Activated CD4-positive, CD25-positive, alpha-beta regulatory T cell (primary cell): ENCODE measurements at places on chromosomes 7 and 10.

DNA sequence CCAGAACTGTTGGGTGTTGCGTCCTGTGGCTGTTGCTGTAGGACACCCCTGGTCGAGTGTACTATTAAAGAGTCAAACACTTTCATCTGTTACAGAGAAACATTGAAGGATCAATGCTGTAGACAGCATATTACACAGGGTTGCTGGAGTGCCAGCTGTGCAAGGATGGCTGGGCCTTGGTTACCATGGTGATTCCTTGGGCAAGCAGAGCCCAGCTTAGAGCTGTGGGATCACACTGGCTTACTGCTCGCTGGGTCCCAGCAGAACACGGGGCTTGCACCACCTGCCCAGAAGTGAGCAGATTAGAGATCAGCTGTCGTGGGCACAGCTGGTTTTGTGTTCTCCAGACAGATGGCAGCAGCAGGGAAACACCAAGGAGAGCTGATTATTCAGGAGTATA is 76.0 kb downstream of the GPR141 start:
- no peak for DNase-seq

- DNase-seq = no peak
Measured at GRCh38 chr10:127535802-127536515, 13.2 kb upstream of the NPS start.

DNA sequence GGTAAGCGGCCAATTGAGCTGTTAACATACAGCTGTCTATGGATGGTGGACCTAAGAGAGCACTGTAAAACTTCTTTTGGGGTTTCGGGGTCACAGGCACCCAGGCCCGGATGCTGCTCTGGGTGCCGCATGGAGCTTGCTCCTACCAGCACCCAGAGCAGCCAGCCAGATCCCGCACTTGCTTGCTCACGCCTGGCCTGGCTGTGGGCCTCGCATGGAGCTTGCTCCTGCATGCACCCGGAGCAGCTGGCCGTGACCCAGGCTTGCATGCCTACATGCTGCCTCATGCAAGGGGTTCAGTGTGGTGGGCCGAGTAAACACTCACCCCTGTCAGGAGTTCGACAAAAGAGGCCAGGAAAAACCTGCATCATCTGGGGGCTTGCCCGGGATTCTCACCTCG is 896.9 kb downstream of the SORCS1 start:
- no peak for DNase-seq

DNA sequence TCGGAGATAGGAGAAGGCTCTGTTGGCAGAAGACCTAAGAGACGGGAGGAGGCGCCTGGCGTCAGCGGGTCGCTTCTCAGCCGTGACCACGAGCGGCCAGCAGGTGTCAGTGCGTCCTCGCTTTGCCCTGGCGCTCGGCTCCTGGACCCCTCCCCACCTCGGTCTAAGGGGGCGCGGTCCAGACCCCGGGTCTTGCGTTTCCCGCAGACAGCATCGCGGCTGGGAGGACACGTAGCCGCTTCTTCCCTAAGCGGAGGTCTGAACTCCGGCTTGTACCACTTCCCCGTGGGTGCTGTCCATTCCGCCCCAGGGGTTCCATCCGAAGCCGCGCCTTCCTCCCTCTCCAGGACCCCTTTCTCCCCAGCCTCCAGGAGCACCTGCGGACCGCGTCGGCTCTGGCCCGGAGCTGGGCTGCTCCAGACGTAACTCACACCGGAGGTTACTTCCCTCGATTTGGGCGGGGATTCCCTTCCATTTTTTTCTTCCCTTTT is 593 bp upstream of the ADRA2A start:
- no peak for DNase-seq

GRCh38 chr10:80141696-80142460 is 9.3 kb downstream of the PLAC9 start:
- no peak for DNase-seq

GRCh38 chr7:36736899-36737211 is 12.6 kb upstream of the AOAH start:
- no peak for DNase-seq

DNA sequence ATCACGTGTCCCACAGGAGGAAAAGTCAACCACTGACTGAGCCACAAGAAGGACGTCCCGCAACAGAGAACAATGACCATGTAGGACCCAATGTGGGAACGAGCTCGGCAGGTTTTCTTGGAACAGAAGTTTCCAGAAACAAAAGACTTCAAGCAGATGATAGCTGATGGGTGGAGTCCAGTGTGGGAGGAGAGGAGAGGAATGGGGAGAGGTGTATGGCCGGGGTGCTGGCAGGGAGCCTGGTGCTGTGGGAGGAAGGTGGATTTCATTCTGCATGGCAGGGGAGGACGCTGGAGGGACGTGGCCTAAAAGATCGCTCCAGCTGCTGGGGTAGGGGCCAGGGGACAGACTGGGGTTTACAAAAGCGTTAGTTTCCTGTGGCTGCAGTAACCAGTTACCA is 48.5 kb upstream of the LMTK2 start:
- no peak for DNase-seq

- DNase-seq = no peak
Measured at GRCh38 chr7:29649028-29649716, 85.5 kb downstream of the PRR15 start.

- DNase-seq = no peak
Measured at GRCh38 chr7:121237601-121238000, 91.2 kb upstream of the WNT16 start.

GRCh38 chr10:99805190-99805589 is 22.8 kb downstream of the ABCC2 start:
- no peak for DNase-seq

DNA sequence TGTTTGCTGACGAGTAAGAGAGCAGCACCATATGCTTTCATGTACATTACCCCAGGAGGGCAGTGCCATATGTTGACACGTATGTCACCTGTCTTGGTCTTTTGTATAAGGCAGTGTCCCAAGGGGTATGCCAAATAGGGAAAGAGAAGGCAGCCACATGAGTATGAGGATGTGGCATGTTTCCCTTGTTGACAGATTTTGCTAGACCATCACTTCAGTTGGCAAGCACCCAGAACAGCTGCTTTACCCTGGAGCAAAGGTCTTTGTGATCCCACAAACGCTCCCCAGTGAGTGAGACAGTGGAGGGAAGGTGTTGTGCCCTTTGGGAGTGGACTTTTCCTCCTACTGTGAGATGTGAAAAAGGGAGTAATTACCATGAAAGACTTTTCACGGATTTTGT is 350.1 kb downstream of the ETV1 start:
- no peak for DNase-seq

GRCh38 chr10:11468126-11468742 is 143.2 kb downstream of the USP6NL start:
- no peak for DNase-seq

DNA sequence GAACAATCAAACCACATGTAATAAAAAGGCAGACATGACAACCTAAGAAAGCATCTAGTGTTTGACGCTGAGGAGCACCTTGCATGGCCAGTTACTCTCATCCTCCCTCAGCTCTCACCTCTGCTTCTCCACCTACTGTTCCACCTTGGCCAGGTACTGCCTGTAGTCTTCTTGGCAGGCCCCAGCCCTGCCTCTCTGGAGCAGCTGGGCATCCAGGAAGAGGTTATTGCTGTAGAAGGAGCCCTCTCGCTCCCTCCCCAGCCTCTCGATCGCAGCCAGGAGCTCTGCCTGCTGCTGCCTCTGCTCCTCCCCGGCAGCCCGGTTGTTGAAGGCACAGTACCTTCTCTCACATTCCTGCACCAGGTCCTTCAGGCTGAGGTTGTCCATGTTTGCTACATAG is 9.7 kb downstream of the GIMAP5 start:
- no peak for DNase-seq

- DNase-seq = no peak
Measured at GRCh38 chr10:35042783-35043182, 47.4 kb downstream of the CUL2 start.

DNA sequence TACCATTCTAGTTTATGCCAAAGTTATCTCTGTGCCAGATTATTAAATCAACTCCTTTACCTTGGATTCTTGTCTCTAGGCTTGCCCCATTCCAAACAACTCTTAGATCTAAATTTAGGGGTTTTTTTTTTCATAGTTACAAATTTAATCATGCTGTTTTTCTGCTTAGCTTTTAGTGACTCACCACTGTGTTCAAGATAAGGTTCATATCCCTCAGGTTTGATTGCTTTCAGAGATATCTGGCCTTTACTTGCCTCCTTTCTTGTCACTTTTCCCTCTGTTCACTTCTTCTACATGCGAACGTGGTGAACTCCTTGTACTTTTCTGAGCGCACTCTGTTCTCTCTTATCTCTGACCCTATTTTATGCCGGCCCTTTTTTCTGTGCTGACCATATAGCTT is 78.2 kb downstream of the VPS50 start:
- no peak for DNase-seq

DNA sequence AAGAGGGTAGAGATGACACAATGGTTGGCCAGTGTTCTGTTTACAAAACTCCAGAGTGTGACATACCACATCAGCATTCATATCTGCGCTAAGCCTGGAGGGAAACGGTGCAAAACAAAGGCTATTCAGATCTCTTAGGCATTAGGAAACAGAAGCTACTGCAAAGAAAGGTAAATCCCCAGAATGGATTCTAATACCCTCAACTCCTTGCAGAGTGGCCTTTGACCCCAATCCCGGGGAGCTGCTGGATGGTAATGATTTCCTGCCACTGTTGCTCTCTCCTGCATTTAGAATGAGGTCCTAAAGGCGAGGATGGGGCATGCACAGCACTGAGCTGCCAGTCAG is 65.2 kb downstream of the AOAH start:
- no peak for DNase-seq

DNA sequence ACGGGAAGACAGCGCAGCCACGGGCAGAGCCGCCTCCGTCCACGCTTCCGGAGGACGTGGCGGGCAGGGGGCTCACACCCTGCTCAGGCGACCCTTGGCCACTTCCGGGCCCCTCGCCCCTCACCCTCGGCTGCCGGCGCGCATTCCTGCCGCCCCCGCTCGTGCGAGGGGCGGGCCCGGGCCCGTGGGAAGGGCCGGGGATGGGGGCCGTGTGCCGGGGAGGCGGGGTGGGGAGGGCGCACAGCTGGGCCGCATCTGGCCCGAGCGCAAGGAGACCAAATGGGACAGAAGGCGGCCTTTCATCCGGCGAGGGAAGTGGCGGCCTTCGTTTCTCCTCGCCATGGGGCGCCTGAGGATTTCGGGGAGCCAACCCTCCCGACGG is 846 bp upstream of the LFNG start:
- no peak for DNase-seq

- DNase-seq = no peak
Measured at GRCh38 chr10:113958631-113959382, 84.9 kb upstream of the ADRB1 start.

GRCh38 chr10:80070057-80070456 is 8.4 kb upstream of the TMEM254 start:
- no peak for DNase-seq

- DNase-seq = no peak
Measured at GRCh38 chr7:93620057-93620456, 45.5 kb upstream of the CALCR start.

DNA sequence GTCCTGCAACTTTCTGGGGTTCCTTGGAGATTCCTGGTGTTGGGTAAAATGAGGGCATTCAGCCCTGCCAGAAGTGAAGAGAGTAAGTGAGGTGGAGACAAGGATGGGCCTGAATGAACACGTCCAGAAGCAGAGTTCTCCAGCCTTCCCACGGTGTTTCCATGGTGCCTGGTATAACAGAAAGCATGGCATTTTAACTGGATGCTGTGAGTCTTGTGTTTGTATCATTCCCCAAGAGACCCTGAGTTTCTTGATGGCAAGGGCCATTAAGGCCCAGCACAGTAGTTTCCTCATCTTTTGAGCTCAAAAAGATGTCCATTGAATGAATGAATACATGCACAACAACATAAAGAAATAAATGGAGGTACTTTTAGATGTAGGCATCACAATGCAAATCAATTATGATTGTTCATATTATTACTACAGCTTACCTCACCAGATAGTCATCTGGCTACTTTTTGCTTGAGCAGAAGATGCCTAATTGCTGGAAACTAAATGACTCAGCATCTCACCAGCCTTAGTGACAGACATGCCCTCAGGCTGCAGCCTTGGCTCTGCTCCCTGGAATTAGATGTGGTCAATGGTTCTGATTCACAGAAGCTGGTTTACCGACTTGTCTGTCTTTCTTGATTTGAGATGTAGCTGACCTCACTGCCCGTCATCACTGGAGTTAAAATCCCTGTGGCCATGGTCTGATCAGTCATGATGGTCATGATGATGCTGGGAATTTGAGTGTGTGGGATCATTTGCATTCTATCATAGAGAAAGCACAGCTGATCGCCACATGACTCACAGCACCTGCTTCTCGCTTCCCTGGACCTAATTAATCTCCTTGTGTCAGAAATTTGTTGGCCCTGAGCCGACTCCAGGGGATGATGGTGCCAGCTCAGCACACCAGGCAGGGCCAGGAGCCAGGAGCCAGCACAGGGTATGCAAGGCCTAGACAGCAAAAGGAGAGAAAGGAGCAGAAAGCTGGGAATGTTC is 83.9 kb downstream of the CXCL12 start:
- no peak for DNase-seq

DNA sequence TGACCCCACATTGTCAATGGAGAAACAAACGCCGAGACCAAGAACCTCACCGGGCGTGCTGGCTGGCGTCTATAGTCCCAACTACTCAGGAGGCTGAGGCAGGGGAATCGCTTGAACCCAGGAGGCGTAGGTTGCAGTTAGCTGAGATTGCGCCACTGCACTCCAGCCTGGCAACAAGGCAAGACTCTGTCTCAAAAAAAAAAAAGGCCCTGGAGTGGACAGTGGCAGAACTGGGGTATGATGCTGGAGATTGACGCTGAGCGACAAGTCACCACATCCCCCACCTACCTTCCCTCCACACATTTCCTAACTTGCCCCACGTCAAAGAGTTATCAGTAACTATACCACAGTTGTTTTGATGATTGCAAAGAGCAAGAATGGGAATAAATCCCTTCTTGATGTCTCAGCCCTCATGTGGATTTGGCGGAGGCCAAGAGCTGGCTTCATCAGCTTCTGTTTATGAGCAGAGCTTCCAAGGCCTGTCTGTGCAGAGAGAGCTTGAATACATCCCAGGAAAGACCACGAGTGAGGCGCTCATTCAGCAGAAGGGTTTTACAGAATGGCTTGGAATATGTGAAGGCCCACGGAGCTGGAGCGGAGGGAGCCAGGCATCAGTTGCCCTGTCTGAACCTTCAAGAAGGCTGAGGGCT is 28.0 kb upstream of the TNS3 start:
- no peak for DNase-seq

DNA sequence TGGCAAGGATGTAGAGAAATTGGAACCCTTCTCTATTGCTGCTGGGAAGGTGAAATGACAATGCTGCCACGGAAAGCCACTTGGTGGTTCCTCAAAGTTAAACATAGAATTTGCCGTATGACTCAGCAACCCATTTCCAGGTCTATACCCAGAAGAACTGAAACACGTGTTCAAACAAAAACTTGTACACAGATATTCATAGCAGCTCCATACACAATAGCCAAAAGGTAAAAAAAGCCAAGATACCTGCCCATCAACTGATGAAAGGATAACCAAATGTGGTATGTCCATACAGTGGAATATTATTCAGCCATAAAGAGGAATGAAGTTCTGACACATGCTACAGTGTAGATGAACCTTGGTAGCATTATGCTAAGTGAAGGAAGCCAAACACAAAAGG is 39.1 kb downstream of the LHPP start:
- no peak for DNase-seq
